Activated CD4-positive, alpha-beta T cell treated with anti-CD3 and anti-CD28 coated beads, Interleukin-2, Interleukin-6, amounts not matched to agents 100 ng/mL and 50 ng/mL, durations not matched to agents 16 hours and 8 hours (primary cell): ENCODE measurements at places on chromosomes 1 and 21.
A peak's percentile ranks its signal among the peaks of the same experiment; 100 is the strongest.

DNA sequence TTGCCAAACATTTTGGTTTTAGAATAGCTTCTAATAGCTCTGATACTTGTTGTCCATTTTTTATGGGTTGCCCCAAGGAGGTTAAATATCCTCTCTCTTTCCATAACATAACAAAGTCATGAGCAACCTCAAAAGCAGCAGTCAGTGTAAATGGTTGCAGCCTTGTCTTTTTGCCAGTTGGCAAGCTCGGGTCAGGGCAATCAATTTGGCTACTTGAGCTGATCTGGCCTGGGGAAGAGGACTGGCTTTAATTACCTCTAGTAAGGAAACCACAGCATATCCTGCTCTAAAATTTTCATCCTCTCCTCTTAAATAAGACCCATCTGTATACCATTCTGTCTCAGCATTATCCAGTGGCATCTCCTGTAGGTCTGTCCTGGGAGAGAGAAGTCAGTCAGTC lies 21.2 kb upstream of the FMO4 start:
- DNase-seq = no peak

GRCh38 chr21:45334134-45334533 lies 46.4 kb upstream of the POFUT2 start:
- no peak for DNase-seq

GRCh38 chr1:228015276-228016180 lies 8.7 kb downstream of the WNT3A start:
- no peak for DNase-seq

DNA sequence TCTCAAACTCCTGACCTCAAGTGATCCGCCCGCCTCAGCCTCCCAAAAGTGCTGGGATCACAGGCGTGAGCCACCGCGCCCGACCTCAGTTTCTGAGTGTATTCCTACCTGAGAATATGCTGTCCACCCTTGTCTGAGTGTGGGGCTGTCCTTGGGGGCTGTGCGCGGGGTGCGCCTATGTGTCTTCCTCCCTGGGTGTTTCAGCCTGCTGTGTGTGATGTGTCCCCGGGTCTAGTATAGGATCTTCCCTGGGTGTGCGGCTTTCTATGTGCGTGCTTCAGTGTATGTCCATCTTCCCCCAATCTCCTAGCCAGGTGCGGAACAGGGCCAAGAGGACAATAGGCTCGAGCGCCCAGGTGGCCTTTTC lies 8.3 kb upstream of the ID3 start:
- no peak for DNase-seq

DNA sequence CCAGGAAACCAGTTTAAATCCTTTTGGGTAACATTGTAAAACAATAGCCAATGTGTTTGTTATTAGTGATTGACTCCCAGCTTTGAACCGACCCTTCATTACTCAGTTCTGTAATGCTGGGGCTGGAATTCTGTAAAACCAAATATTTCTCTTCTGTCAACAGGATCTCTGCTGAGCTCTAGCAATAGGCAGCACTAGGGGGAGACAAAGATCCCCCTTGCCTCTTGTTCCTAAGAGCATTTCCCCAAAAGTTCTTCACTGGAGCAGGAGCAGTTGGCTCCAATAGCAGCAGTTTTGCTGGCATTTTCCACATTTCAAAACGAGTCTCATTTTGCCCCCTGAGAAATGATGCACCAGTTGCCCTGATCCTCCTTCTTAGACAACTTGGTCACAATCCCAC lies 1671.1 kb downstream of the MRPL39 start:
- no peak for DNase-seq

- DNase-seq = peak; percentile 50
Observed at GRCh38 chr1:160662910-160663309, 16.1 kb upstream of the SLAMF1 start.

- no peak for DNase-seq
Observed at GRCh38 chr1:909861-910310, 13.8 kb upstream of the SAMD11 start.

DNA sequence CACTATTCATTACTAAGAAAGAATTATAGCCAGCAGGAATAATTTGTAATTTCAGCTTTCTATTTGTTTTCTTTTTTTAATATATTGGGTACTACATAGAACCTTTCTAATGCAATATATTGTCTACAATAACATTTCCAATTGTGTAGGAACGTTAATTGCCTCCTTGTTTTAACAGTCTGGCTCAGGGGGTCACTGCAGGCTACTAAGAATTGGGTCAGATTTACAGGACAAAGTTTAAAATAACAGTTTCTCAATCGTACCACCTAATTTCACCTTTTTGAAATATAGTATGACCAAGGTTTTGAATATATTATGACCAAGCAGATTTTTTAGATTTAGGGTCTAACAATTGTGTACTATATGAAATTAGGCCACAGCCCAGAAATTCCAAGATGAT lies 2.4 kb downstream of the CFH start:
- no peak for DNase-seq
